CD8-positive, alpha-beta memory T cell (primary cell): ENCODE measurements at places on chromosomes 6 and 20. TPM values are rescaled to one million over a fixed set of nuclear protein-coding genes. Genes with fewer than 3 reads are reported as not detected.

GABRR1 gene
- total RNA-seq, result not detected

GUCA1A gene
- total RNA-seq, result not detected

TAGAP gene
- 140 TPM for total RNA-seq

MGME1 gene
- total RNA-seq, result 31.8 TPM

CLDN20 gene
- total RNA-seq, result not detected

ZNF322 gene
- 15.2 TPM for total RNA-seq

KHDC1 gene
- 6.3 TPM for total RNA-seq

TRIM40 gene
- total RNA-seq, result not detected

APOBEC2 gene
- total RNA-seq, result not detected

TMEM151B gene
- total RNA-seq, result not detected

SLA2 gene
- 47.8 TPM for total RNA-seq

CNKSR3 gene
- total RNA-seq, result 0.50 TPM

SHLD1 gene
- 9.1 TPM for total RNA-seq

GHRH gene
- total RNA-seq, result not detected

BCAS1 gene
- total RNA-seq, result 0.09 TPM

ATP9A gene
- 2.3 TPM for total RNA-seq

GLYATL3 gene
- total RNA-seq, result not detected

ZBTB22 gene
- total RNA-seq, result 7.8 TPM

RNF144B gene
- total RNA-seq, result 1.2 TPM

CALHM4 gene
- total RNA-seq, result not detected

DEFB132 gene
- not detected for total RNA-seq

COL9A3 gene
- not detected for total RNA-seq

OXT gene
- not detected for total RNA-seq

KHDC1L gene
- not detected for total RNA-seq

SNRNP48 gene
- 14.6 TPM for total RNA-seq

PSMF1 gene
- 189 TPM for total RNA-seq

SIRPA gene
- 0.53 TPM for total RNA-seq

ZNF76 gene
- 31.3 TPM for total RNA-seq

C4B gene
- 3.7 TPM for total RNA-seq

ZC2HC1B gene
- not detected for total RNA-seq

SOX18 gene
- not detected for total RNA-seq

SYNE1 gene
- total RNA-seq, result 48.4 TPM

SLC2A10 gene
- total RNA-seq, result not detected

FAM83C gene
- total RNA-seq, result not detected

PLN gene
- not detected for total RNA-seq

PROKR2 gene
- total RNA-seq, result not detected

ENPP1 gene
- total RNA-seq, result 2.2 TPM

ETV7 gene
- 0.61 TPM for total RNA-seq

ZNF343 gene
- total RNA-seq, result 11.3 TPM

STX11 gene
- 30.0 TPM for total RNA-seq

MICB gene
- total RNA-seq, result 21.9 TPM
